ENCODE measurements at places on chromosomes 7 and 10.

- DNase-seq = no peak
Observed at GRCh38 chr7:151572136-151572535, 52.4 kb upstream of the RHEB start.

- DNase-seq = no peak
Observed at GRCh38 chr10:69464401-69464800, 13.1 kb downstream of the TSPAN15 start.

GRCh38 chr10:57830877-57831560 lies 436.7 kb downstream of the IPMK start:
- no peak for DNase-seq

DNA sequence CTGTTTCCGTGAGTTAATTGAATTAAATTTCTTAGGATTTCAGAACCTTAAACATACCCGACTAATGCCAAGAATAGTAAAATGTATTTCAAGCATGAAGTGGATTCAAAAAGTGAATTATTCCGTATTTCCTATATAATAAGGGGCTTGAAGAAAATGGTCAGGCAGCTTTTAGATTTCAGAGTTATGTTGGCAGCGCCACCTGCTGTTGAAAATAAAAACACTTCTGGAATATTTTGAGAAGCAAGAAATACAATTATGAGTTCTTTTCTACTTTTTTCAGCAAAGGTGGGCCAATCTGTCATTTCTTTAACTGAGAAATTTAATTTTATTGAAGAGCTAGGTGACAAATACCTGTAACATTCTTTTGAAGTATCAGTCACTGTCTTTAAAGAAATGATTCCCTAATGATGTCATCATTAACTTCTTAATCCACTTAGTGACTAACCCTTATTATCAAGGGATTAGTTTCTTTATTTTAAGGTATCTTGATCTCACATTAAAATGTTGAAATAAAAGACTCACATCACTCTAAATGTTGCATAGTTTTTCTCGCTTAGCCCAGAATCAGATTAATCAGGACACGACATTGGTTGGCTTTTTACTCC lies 36.6 kb upstream of the AGR3 start:
- no peak for DNase-seq

- DNase-seq = no peak
Observed at GRCh38 chr7:103717574-103717973, 271.6 kb upstream of the SLC26A5 start.

DNA sequence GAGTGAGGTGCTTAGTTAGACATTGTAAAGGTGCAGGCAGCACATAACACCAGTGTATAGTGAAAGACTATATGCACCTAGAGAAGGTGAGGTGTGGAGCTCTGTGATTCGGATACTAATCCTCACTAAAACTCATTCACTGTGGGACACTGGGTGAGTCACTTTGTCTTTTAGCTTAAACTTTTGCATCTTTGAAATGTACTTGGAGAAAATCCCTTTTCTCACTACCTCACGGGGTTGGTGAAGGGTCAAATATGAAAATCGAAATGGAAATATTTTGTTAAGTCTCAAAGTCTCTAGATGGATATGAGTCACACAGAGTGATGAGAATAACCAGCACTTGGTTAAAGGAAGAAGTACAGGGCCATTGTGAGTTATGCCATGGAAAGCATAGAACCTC lies 38.0 kb downstream of the MDFIC start:
- DNase-seq = no peak

- no peak for DNase-seq
Observed at GRCh38 chr7:155797262-155798250, 14.7 kb downstream of the SHH start.

DNA sequence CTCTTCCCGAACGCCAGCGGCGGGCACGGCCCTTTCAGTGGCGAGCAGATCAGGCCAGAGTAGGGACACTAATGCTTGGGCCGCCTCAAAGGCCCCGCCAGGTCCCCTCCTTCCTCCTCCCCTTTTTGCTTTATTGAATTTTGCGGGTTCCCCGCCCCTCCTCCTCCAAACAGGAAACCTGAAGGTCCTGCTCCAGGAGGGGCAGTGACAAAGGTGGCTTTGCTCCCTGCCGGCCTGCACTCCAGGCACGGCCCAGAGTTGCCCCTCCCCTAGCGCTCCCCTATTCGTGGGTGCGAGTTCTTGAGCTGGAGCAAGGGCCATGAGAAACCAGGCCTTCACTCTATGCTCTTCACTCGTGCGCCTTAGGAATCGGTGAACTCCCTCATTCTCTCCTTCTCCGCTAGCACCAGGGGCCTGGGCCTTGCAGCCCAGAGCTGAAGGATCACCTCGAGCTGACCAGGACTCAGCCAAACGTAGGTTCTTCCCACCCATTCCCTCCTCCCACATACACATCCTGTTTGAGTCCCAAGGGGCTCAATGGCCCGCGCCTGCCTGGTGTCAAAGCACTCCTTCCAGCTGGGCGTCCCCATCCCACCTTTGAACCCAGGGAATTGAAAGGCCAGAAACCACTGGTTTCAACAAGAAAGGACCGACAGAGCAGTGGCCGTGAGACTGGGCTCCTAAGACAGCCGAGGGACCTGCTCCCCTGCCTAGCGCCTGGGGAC lies 619 bp upstream of the HOXA6 start:
- no peak for DNase-seq

- DNase-seq = no peak
Observed at GRCh38 chr10:14532473-14533251, 201.9 kb upstream of the FRMD4A start.

DNA sequence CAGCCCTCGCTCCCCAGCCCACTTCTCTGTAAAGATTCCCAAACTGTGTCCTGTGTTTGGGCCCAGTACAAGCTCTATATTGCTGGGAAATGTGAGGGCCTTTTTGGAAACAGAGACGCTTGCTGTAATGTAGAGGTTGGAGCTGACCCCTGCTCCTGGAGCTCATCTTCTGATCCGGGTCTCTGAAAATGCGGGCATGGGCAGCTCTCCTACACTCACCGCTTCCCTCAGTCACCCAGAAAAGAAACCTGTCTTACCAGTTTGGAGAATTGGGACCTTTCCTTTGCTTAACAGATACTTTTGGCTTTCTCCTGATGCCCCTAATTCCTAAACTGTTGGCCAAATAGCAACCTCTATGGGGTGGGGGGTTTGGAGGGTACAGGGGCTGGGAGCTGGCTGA lies 18.2 kb downstream of the BAG3 start:
- no peak for DNase-seq

DNA sequence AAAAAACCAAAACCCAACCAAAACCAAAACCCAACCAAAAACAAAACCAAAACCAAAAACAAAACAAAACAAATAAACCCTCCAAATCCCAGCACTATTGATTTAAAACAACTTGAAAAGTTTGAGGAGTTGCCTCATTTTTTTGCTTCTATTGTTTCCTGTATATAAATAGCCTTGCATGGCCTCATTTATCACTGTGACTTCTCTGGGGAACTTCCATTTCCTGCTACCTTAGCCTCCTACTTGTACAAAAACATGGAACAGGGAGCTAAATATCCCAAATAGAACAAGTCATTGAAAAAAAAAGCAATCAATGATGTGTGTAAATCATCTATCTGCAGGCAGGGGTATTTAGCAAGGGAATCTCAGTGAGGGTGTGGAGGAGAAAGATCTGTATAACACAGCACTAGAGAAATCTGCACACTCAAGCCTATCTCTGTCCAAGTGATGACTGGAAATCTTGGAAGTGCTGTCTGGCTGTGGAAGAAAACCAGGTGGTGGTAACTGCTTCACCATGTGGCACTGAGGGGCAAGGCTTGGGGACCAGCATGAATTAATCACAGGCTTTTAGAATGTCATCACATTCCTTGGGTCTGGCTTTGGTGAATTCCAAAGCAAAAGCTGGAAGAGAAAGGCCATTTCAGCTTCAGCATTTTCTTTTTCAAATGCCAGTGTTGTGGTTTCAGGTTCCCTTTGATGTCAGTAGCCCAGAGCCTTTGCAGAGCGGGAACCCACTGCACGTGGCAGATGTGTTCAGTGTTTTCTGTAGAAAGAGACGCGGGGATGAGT lies 349.5 kb upstream of the ZNF32 start:
- no peak for DNase-seq

- DNase-seq = no peak
Observed at GRCh38 chr7:79272066-79272669, 181.3 kb downstream of the MAGI2 start.

- DNase-seq = peak; percentile 33
Observed at GRCh38 chr10:62244785-62245467, 23.7 kb downstream of the RTKN2 start.

GRCh38 chr7:157693521-157694375 lies 356.9 kb downstream of the DNAJB6 start:
- DNase-seq = no peak

GRCh38 chr7:46512891-46513413 lies 591.9 kb upstream of the IGFBP3 start:
- no peak for DNase-seq

DNA sequence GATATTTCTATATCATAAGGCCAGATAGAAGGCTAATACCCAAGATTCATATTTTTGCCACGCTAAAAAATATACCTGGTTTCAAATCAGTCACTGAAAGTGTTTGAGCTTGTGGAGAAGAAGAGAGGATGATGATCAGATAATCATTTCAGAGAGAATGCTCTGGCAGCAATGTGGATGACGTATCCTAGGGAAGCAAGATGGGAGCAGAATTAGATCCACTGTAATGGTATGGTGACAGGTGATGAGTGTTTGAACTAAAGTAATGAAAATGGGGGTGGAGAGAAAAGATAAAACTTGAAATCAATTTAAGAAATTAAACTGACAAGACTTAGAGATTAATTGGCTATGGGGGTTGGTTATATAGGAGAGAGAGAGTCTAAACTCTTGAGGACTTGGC lies 42.7 kb upstream of the TMEM196 start:
- no peak for DNase-seq

GRCh38 chr10:122154031-122154544 lies 117.0 kb upstream of the BTBD16 start:
- no peak for DNase-seq

DNA sequence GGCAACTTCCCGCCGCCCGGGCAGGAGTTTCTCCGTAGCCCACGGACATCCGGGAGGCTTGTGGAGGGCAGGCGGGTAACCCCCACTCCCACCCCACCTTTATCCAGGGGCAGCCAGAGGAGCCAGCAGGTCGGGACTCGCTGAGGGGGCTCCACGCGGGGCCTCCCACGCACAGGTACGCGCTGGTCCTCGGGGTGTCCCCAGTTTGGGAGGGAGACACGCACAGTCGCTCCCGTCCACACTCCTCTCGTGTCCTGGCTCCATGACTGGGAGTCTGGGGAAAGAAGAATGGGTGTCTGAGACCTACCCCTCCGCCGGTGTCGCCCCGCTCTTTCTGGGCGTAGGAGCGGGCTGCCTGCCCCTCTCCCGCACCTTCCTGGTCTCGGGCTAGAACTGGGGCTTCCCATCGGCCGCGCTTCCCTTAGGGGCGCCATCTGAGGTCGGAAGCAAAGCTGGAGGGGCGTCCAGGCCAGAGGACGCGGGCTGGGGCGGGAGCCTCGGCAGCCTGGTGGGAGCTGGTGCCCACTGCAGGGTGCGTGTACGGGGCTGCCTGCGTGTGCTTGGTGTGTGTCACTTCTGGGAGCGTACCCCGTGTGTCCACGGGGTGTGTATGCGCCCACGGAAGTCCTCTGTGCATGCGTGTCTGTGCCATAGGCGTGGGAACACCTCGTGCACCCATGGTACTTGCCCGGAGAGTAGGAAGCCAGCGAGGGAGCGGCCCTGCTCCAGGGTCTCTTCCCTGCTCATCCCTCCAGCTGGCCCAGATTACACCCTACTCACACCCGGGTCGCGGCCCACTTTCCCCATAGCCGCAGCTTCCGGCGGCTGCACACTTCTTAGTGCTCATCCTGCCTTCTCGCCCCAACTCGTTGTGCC lies 73.0 kb upstream of the LEP start:
- no peak for DNase-seq

DNA sequence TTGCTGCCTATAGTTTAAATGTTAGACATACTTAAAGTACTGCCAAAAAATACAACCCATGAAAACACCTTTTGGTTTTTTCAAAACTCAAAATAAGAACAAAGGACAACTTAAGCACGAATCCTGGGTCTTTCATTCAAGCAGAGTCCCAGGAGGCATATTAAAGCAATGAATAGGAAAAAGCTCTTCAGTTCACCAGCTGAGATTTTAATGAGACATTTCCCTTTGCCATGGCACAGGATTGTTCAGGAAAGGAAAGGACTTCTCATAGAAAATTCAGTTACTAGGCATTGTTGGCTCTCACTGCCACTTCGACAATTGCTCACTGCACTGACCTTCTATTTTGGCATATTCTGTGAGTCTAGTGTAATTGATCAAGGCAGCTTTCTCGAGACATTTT lies 133.5 kb upstream of the FEZF1 start:
- DNase-seq = no peak

- no peak for DNase-seq
Observed at GRCh38 chr7:50492770-50493519, 42.8 kb upstream of the FIGNL1 start.

- DNase-seq = peak; percentile 28
Observed at GRCh38 chr10:77173615-77174461, 463.8 kb downstream of the KCNMA1 start.

GRCh38 chr10:54903745-54904144 lies 102.7 kb upstream of the PCDH15 start:
- DNase-seq = no peak

Data from activated CD4-positive, CD25-positive, alpha-beta regulatory T cell treated with anti-CD3 and anti-CD28 coated beads, Interleukin-2, amount 50 U/mL, for 16 hours (primary cell).